ENCODE measurements at places on chromosomes 11 and 22. TPM values are rescaled to one million over a fixed set of nuclear protein-coding genes. Genes with fewer than 3 reads are reported as not detected.

Gene APOA4
- total RNA-seq: not detected

Gene NXPE4
- total RNA-seq: not detected

Gene MAJIN
- total RNA-seq: not detected

Gene TRIM49
- total RNA-seq: not detected

Gene FOLR1
- 0.23 TPM for total RNA-seq

Gene SNX19
- 22.2 TPM for total RNA-seq

Gene GLB1L2
- 11.6 TPM for total RNA-seq

Gene RIBC2
- 0.56 TPM for total RNA-seq

Gene SCARF2
- 22.3 TPM for total RNA-seq

Gene C22orf23
- total RNA-seq: 0.36 TPM

Gene NCAM1
- total RNA-seq: 11.2 TPM

Gene TCN1
- not detected for total RNA-seq

Gene RFPL1
- total RNA-seq: not detected

Gene CASP5
- total RNA-seq: not detected

Gene FADD
- 91.0 TPM for total RNA-seq

Gene GVQW3
- total RNA-seq: 0.54 TPM

Gene KCNQ1OT1
- total RNA-seq: 0.25 TPM

Gene NRXN2
- total RNA-seq: 4.2 TPM

Gene HBG2
- total RNA-seq: not detected

Gene OTOG
- total RNA-seq: not detected

Gene RPS13
- total RNA-seq: 775 TPM

Gene ELMOD1
- total RNA-seq: not detected

Gene LMO1
- not detected for total RNA-seq

Gene HTATIP2
- 2.6 TPM for total RNA-seq

Gene SYTL2
- total RNA-seq: 37.4 TPM

Gene TRIM64
- total RNA-seq: not detected

Gene TUT1
- total RNA-seq: 11.1 TPM

Gene PATE1
- not detected for total RNA-seq

Gene PARVA
- total RNA-seq: 32.6 TPM

Gene USP28
- total RNA-seq: 37.0 TPM

Gene USP35
- total RNA-seq: 3.9 TPM

Gene KIRREL3
- total RNA-seq: 11.7 TPM

Gene SCGB1A1
- not detected for total RNA-seq

Gene MTCH2
- total RNA-seq: 24.3 TPM

Gene SLC43A3
- 84.3 TPM for total RNA-seq

Gene BIK
- not detected for total RNA-seq

Gene SLC22A8
- not detected for total RNA-seq

Gene APOA5
- not detected for total RNA-seq

Gene FREY1
- 5.0 TPM for total RNA-seq

Gene MRPL11
- total RNA-seq: 167 TPM

Gene TRPM5
- total RNA-seq: not detected

Data from MG63 (cell line).